ENCODE measurements at places on chromosomes 1 and 21. TPM values are rescaled to one million over a fixed set of nuclear protein-coding genes. Genes with fewer than 3 reads are reported as not detected.

DNA sequence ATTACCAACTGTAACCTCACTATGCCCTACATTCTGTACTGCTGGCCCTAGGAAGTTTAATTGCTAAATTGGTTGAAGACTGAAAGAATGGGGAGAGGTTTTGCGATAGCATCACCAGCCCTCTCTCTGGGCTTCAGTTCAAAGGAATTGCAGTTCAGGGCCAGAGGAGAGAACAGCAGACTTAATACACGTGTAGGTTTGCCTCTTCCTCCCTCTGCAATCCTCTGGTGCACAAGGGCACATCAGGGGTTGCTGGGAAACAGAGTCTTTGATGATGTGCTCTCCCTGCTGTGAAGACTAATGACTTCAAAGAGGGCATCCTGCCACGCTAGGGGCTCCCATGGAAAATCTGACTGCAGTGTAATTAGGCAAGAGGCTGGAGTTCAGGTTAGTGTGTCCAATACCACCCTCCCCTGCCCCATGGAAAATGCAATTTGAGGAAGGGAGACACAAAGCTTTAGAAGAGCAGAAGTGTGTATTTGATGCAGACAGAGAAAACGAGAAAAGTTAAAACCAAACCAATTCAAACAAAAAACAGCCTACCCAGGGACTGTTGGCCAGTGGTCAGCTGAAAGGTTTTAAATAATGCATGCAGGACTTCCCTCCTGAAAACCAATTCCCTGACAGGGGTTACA, 167.9 kb downstream of the ASTN1 start:
- DNase-seq: no peak

Gene REN
- polyA plus RNA-seq: 18.4 TPM

GRCh38 chr1:116531917-116532316, 38.9 kb downstream of the CD58 start:
- DNase-seq: no peak

DNA sequence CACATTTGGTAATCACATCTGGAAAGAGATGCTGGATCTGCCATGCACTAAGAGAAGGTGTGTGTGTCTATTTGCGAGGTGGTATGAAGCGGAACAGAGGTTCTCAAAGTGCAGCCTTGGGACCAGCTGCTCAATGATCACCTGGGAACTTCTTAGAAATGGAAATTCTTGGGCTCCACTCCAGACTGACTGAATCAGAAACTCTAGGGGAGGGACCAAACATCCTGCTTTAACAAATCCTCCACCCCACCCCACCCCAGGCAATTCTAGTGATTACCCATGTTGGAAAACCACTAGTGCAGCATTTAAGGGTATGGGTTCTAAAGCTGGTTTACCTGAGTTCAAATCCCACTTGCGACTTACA, 143.9 kb upstream of the JUN start:
- DNase-seq: no peak

Gene SMYD3
- polyA plus RNA-seq: 68.5 TPM

Gene VWA5B1
- polyA plus RNA-seq: 1.1 TPM

GRCh38 chr1:104073463-104073902, 323.8 kb downstream of the AMY1C start:
- DNase-seq: no peak

Gene CRB1
- not detected for polyA plus RNA-seq

GRCh38 chr1:54542962-54543539, 5.0 kb upstream of the ACOT11 start:
- DNase-seq: peak; percentile 14

DNA sequence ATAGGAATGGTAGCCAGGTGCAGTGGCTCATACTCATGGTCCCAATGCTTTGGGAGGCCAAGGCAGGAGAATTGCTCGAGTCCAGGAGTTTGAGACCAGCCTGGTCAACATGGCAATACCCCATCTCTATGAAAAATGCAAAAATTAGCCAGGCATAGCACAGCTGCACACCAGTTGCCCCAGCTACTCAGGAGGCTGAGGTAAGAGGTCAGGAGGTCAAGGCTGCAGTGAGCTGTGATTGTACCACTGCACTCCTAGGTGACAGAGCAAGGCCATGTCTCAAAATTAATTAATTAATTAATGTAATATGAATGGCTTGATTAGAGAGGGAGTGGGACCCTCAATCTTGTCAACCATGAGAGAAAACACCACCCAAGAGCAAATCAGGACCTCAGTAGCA, 198.7 kb upstream of the DUSP10 start:
- DNase-seq: no peak

GRCh38 chr1:86846164-86846647, 67.7 kb downstream of the SELENOF start:
- DNase-seq: no peak

GRCh38 chr1:47471163-47471562, 33.3 kb downstream of the FOXD2 start:
- DNase-seq: no peak

Gene PODN
- polyA plus RNA-seq: 4.9 TPM

Gene RHD
- 0.19 TPM for polyA plus RNA-seq

Gene TAL1
- not detected for polyA plus RNA-seq

- DNase-seq: peak; percentile 20
These were observed 96.5 kb downstream of the LIPI start for GRCh38 chr21:14114251-14114650.

DNA sequence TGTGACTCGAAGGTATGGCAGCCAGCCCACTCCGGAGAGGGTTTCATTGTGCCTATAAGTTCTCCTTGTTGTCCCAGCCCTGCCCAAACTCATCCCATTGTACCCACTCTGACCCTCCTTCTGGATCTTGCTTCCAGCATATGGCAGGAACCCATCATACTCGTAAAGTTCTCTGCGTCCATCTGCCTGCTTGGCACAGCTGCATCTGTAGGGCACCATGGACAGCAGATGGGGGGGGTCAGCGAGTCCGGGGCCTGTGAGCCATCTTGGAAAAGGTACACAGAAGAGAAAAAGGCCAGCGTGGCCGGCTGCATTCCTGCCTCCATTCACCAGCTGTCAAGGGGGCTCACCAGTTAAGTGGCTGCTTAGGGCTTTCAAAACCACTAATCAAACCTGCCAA, 94.9 kb upstream of the IGSF21 start:
- no peak for DNase-seq

Gene SYNC
- 6.9 TPM for polyA plus RNA-seq

Measured in hepatocyte (in vitro differentiated cells).